ENCODE measurements at places on chromosomes 7 and 10. TPM values are rescaled to one million over a fixed set of nuclear protein-coding genes. Genes with fewer than 3 reads are reported as not detected.
A peak's percentile ranks its signal among the peaks of the same experiment; 100 is the strongest.

The MSMB gene
- total RNA-seq = not detected

The PHYHIPL gene
- total RNA-seq = 0.29 TPM

The MPP7 gene
- 11.2 TPM for total RNA-seq

The GNGT1 gene
- total RNA-seq = not detected

The CAMK1D gene
- total RNA-seq = 3.1 TPM

- H3K27ac ChIP-seq = no peak overlapping the region
- H3K4me3 ChIP-seq = no peak overlapping the region
- no peaks in the 10 kb centered on the region for H3K27me3 ChIP-seq
- H3K4me1 ChIP-seq = no peaks in the 10 kb centered on the region
- no peaks in the 10 kb centered on the region for H3K36me3 ChIP-seq
- peak; percentile 57 for DNase-seq
Measured at GRCh38 chr10:29304264-29304994, 15.6 kb downstream of the LYZL1 start.

GRCh38 chr10:115606086-115606485 is 512.9 kb downstream of the ATRNL1 start:
- H3K27ac ChIP-seq = no peak overlapping the region
- no peaks in the 10 kb centered on the region for H3K4me1 ChIP-seq
- no peak for DNase-seq
- no peaks in the 10 kb centered on the region for H3K36me3 ChIP-seq
- H3K27me3 ChIP-seq = no peaks in the 10 kb centered on the region

GRCh38 chr7:256461-256940 is 33.5 kb upstream of the FOXL3 start:
- peaks cover 72% of the 10 kb centered on the region for H3K36me3 ChIP-seq
- no peak for DNase-seq
- no peak overlapping the region for H3K4me3 ChIP-seq
- H3K4me1 ChIP-seq = no peaks in the 10 kb centered on the region
- H3K27ac ChIP-seq = no peak overlapping the region
- no peaks in the 10 kb centered on the region for H3K27me3 ChIP-seq

- H3K4me3 ChIP-seq = no peak overlapping the region
- DNase-seq = no peak
- H3K4me1 ChIP-seq = no peaks in the 10 kb centered on the region
- H3K27me3 ChIP-seq = no peaks in the 10 kb centered on the region
- H3K36me3 ChIP-seq = no peaks in the 10 kb centered on the region
- H3K27ac ChIP-seq = no peak overlapping the region
Measured at GRCh38 chr10:58764087-58764747, 251.5 kb downstream of the BICC1 start.

All from stomach (tissue), 19 donors.